ENCODE measurements at places on chromosomes 6 and 20.

- DNase-seq, result no peak
These were observed at the start of gene GTSF1L for GRCh38 chr20:43726811-43727338. TSS of gene GTSF1L (minus strand) at chr20:43727002. CDS start at chr20:43726694, 308 bp downstream.

DNA sequence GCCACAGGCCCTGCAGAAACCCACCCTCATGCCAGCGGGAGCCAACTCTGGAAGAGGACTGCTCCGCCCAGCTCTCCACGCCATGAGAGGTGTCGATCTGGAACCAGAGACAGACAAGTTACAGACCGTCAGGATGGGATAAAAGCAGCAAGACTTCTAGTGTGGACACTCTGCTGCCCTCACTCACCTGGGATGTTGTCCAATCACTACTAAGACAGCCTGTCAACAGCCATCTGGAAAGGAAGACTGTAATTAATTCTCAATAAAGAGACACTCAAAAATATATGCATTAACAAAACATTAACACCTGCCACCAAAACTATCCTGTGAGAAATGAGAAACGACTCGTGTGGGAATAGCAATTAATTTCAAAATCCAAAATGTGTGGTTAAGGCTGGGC lies 28.3 kb downstream of the SLC2A4RG start:
- DNase-seq, result no peak

DNA sequence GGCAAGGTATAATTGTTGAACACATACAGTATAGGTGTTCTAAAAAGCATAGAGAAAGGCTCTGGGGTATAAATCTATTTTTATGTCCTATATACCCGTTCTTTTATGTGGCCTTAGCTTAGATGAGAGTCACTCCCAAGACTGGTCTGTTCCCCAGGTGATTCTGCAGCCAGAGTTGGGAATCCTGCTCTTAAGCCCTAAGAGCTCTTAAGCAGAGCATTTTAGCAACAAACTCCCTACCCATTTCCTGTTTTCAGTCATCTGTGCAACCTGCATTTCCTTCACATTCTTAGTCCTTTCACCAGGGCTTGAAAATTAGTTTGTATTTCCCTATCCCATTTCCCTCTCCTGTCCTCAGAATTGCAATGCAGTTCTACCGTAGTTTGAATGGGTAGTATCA lies 166.1 kb downstream of the HS3ST5 start:
- no peak for DNase-seq

DNA sequence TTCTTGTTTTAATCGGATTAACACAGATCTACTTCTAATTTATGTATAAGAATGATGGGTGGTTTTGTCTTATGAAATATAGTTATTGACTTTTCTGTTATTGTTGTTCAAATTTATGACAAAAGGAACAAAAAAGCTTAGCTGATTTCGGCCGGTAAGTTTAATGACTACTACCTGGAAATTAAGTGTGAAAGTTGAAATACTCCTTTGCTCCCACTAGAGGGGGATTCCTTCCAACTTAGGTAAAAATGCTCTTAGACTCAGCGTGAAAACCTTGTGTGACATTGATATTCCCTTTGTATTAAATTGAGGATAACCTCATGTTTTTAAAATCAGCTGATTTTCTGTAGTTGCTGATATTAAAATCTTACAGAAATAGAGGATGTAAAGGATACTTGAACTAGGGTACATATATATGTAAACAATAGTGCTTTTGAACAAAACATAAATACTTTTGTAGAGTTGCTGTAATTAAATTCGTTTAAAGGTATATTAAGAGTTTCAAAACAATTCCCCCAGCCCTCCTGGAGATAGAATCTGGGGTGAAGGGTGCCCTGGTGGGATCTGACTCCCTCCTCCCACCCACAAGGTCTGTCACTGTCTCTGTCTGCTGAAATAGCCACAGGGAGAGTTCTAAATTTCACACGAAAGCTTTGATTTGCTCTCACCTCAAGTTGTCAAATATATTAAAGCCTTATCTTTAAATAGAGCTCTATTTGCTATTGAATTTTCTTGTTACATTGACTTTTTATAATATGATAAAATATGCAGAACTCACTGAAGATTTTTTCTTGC lies 257.5 kb downstream of the ARID1B start:
- no peak for DNase-seq

- DNase-seq, result no peak
These were observed 41.6 kb upstream of the LYRM2 start for GRCh38 chr6:89680150-89680549.

- DNase-seq, result no peak
These were observed 116.9 kb downstream of the TTLL2 start for GRCh38 chr6:167441715-167442206.

- no peak for DNase-seq
These were observed 50.1 kb upstream of the HDGFL1 start for GRCh38 chr6:22519237-22519636.

DNA sequence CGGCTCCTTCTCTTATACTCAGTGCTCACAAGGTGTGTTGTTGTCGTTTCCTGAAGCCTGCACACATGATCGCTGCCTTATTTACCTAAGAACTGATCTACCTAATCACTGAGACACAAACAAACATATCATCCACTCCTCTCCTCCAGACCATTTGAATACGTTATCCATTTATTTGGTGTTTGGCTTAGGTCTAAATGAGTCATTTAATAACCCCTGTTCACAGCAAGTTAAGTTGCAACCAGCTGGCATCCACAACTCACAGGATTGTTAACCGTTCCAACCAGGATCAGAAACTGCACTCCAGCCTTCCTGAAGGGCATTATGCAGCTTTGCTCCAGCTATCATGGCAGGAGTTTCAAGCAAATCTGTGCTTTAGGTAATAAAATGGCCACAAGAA lies 511.1 kb upstream of the MAP3K7 start:
- no peak for DNase-seq

- no peak for DNase-seq
These were observed 322.1 kb downstream of the TAF4 start for GRCh38 chr20:61743606-61744005.

GRCh38 chr6:134436950-134437349 lies 119.0 kb upstream of the SGK1 start:
- DNase-seq, result no peak

DNA sequence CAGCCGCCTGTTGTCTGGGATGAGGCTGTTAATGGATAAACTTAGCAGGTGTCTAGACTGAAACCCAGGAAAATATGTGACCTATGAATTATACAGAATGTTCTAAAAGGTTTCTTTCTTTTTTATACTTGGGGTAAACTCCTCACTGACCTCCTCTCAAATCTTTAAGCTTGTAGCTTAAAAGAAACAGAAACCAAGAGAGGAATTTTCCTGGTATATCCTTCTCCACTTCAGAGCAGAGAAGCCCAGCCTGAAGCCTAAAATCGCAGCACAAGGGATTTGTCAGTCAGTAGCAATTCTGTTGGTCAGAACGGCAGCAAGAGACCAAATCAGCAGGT lies 99.4 kb upstream of the RIPOR2 start:
- DNase-seq, result no peak

GRCh38 chr20:6265204-6265904 lies 142.5 kb upstream of the FERMT1 start:
- peak; percentile 30 for DNase-seq

GRCh38 chr6:4879741-4880275 lies 103.6 kb downstream of the CDYL start:
- DNase-seq, result no peak

DNA sequence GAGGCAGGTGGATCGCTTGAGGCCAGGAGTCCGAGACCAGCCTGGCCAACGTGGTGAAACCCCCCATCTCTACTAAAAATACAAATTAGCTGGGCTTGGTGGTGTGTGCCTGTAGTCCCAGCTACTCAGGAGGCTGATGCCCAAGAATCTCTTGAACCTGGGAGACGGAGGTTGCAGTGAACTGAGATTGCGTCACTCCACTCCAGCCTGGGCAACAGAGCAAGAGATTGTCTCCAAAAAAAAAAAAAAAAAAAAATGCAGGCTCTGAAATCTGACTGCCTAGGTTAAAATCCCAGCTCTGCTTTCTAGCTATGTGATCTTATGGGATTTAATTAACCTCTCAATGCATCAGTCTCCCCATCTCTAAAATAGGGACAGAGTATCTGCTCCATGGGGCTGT lies 3.3 kb upstream of the TMEM217 start:
- no peak for DNase-seq

- DNase-seq, result no peak
These were observed 69.8 kb upstream of the MAFB start for GRCh38 chr20:40758790-40759189.

DNA sequence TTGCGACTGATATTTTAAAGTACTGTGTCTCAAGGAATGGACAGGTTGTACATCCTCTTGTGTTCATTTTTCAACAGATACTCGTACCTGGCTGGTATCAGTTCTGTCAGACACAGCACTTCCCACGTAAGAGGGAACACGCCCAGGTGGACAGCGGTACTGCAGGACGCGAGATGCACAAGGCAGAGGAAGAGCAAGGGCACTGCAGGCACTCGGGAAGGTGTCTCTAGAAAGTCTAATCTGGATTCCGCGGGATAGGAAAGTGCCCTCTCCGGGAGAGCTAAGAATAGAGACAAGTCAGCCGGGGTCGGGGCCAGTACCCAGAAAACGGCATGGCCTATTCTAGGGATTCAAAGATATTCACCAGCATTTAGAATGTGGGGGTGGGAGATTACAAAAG lies 94.2 kb upstream of the MBOAT1 start:
- DNase-seq, result no peak

DNA sequence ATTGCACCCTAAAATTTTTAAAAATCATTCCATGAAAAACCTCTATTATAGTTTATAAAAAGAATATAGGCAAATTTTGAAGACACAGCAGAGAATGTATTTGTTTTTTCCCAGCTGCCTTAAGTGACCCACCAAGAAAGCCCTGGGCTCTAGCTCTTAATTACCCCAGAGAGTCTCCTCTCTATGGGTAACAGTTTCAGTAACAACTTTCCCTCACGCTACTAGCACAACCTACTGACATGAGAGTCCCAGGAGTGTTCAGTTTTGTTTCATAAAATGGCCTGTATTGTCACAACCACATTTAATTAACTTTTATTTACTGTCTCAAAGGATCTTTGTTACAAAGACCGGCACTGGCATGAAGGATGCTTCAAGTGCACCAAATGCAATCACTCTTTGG lies 41.5 kb downstream of the FHL5 start:
- no peak for DNase-seq

DNA sequence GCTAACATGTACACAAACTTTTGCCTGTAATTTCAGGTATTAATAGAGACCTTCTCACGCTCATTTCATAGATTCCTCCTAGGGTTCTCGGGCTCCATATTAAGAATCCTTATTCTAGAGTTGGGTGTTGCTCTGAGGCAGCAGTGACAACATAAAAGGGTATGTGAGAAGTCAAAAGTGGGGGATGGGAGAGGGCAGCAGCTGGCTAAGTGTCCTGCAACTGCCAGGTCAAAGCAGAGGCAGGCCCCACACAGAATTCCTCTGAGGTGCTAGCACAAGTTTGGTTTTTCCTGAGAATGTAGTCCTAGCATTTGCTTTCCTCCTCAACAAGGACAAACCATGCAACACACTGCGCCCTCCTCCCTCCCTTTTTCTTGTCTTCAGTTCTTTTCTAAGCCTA lies 4.6 kb downstream of the NSFL1C start:
- DNase-seq, result no peak

DNA sequence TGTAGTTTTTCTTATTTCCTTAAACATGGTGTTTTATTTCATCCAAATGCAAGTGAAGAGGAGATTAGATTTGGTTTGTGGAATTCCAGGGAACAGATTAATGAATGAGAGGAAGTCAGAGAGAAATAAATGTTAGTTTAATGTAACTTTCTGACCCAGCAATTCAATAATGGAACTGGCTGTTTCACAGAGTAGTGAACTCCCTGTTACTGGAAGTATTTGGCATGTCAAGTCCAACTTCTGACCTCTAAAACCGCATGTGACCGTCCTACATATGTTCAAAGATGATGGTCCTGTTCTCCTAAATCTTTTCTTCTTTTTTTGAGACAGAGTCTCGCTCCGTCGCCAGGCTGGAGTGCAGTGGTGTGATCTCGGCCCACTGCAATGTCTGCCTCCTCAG lies 18.7 kb downstream of the PROCR start:
- no peak for DNase-seq

DNA sequence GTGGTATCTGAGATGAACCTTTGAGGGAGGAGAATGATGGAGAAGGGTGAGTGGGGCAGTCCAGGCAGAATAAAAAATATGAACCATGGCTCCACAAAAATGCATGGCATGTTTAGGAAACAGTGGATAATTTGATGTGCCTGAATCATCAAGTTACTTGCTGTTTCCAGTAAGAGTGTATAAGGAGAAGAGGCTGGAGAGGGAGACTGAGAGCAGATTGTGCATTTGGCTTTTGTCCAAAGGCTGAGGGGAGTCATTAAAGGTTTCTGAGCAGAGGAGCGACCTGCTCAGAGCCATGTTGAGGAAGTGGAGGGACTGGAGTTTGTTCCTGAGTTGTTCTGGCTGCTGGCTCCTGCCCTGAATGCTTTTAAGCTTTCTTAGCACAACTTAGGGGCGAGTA lies 6.1 kb downstream of the MMP24 start:
- no peak for DNase-seq

DNA sequence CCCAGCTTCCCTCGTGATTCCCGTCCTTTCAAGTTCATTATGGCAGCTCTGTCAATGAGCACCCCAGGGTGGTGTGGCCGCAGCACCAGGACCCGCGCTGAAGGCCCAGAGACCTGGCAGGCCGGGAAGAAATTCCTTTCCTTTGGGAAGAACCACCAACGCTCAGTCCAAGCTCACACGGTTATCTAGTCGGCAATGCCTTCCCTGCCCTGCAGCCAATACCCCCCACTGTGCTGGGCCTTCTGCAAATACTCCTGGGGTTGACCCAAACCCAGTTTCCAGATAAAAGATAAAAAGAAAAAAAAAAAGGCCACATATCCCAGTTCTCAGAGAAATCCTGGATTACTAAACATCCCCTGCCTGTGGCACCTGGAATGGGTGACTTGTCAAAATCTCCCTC lies 28.7 kb downstream of the PXDC1 start:
- DNase-seq, result no peak
